ENCODE measurements at places on chromosomes 2 and 18. TPM values are rescaled to one million over a fixed set of nuclear protein-coding genes. Genes with fewer than 3 reads are reported as not detected.

NYAP2 gene
- polyA plus RNA-seq = 0.20 TPM

LYPD1 gene
- 1.2 TPM for polyA plus RNA-seq

VSNL1 gene
- polyA plus RNA-seq = 1.1 TPM

FSHR gene
- polyA plus RNA-seq = not detected

IKZF2 gene
- 1.3 TPM for polyA plus RNA-seq

FBLN7 gene
- 1.0 TPM for polyA plus RNA-seq

FBXO15 gene
- polyA plus RNA-seq = 6.2 TPM

FTCDNL1 gene
- polyA plus RNA-seq = 2.0 TPM

FOXI3 gene
- polyA plus RNA-seq = not detected

LYPD6 gene
- 0.17 TPM for polyA plus RNA-seq

DIS3L2 gene
- polyA plus RNA-seq = 12.7 TPM

GNLY gene
- 9.0 TPM for polyA plus RNA-seq

PLB1 gene
- polyA plus RNA-seq = 1.0 TPM

CREG2 gene
- polyA plus RNA-seq = 0.08 TPM

KATNAL2 gene
- polyA plus RNA-seq = 1.9 TPM

C2orf92 gene
- polyA plus RNA-seq = 16.4 TPM

MTLN gene
- polyA plus RNA-seq = 322 TPM

HIBCH gene
- polyA plus RNA-seq = 14.2 TPM

GRHL1 gene
- polyA plus RNA-seq = 5.9 TPM

SELENOI gene
- polyA plus RNA-seq = 6.3 TPM

TRIB2 gene
- 29.6 TPM for polyA plus RNA-seq

CPS1 gene
- polyA plus RNA-seq = 0.35 TPM

THSD7B gene
- 0.03 TPM for polyA plus RNA-seq

REG3G gene
- polyA plus RNA-seq = not detected

IL18RAP gene
- polyA plus RNA-seq = 34.0 TPM

SUCLG1 gene
- polyA plus RNA-seq = 66.7 TPM

KIAA1328 gene
- 3.8 TPM for polyA plus RNA-seq

CD8B gene
- 2.1 TPM for polyA plus RNA-seq

NOSTRIN gene
- polyA plus RNA-seq = 15.5 TPM

Data from lung (tissue), 17 donors.